ENCODE measurements at places on chromosomes 5 and 9. TPM values are rescaled to one million over a fixed set of nuclear protein-coding genes. Genes with fewer than 3 reads are reported as not detected.

The CER1 gene
- not detected for polyA plus RNA-seq

GRCh38 chr9:68523367-68523936, 17.2 kb downstream of the TMEM252 start:
- no peak overlapping the region for H3K4me3 ChIP-seq
- DNase-seq, result no peak
- H3K36me3 ChIP-seq, result no peaks in the 10 kb centered on the region
- peaks cover 18% of the 10 kb centered on the region for H3K4me1 ChIP-seq

DNA sequence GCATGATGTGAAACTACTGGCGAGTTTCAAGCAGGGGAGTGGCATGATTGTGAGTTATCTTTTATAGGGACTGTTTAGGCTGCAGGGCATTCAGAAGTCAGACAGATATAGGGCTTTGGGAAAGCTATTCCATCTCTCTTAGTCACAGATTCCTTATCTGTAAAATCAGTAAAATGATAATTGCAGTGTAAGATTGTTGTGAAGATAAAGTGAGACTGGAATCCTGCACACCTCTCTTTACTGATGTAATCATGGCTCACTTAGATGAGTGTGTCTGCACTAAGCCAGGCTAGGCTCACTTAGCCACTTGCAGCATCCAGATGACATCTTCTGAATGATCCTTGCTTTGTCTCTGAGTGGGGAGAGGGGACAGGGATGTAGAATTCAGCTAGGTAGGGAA, 81.8 kb upstream of the MAMDC2 start:
- no peaks in the 10 kb centered on the region for H3K27me3 ChIP-seq
- no peaks in the 10 kb centered on the region for H3K4me1 ChIP-seq
- DNase-seq, result no peak
- H3K36me3 ChIP-seq, result no peaks in the 10 kb centered on the region
- H3K4me3 ChIP-seq, result no peak overlapping the region

GRCh38 chr5:59489551-59489950, 404.0 kb downstream of the PDE4D start:
- no peaks in the 10 kb centered on the region for H3K4me1 ChIP-seq
- no peak overlapping the region for H3K27ac ChIP-seq
- no peak overlapping the region for H3K4me3 ChIP-seq
- no peak for DNase-seq
- no peaks in the 10 kb centered on the region for H3K27me3 ChIP-seq
- no peaks in the 10 kb centered on the region for H3K36me3 ChIP-seq

- no peaks in the 10 kb centered on the region for H3K36me3 ChIP-seq
- DNase-seq, result no peak
- no peak overlapping the region for H3K27ac ChIP-seq
- no peak overlapping the region for H3K4me3 ChIP-seq
Observed at GRCh38 chr5:9439531-9440292, 106.2 kb downstream of the SEMA5A start.

DNA sequence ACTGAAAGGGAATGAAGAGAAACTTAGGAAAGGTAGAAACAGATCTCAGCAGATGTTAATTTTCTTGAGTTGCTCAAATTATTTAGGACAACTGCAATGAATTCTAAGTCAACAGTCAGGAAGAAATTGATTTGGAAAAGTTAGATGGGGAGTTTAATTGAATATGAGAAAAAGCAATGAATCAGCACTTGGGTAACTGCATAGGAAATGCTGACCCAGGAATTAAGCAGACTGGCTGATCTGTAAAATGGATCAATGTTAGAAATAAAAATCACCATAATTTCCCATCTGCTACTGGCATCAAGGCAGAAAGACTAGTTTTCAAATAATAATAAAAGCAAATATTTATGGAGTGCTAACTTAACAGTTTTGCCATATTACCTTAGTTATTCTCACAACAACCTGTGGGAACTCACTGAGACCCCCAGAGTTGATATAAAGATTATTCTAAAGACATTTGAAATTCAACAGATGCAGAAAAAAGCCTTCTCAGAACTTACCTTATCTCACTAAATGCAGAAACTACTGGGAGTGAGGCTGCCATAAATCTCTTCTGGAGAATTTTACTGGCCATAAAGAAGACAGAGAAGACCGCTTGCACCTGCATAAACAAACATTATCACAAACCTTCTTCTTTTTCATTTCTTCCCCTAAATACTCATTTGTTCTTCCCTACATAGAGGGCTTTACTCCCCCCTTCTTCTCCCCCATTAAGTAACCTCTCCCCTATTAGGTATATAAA, 22.8 kb upstream of the SLC12A2 start:
- no peak overlapping the region for H3K27ac ChIP-seq
- H3K4me1 ChIP-seq, result no peaks in the 10 kb centered on the region
- H3K4me3 ChIP-seq, result no peak overlapping the region
- DNase-seq, result no peak
- no peaks in the 10 kb centered on the region for H3K36me3 ChIP-seq
- no peaks in the 10 kb centered on the region for H3K27me3 ChIP-seq
